ENCODE measurements at places on chromosomes 12 and 14.

GRCh38 chr14:76088771-76089571 lies 62.8 kb upstream of the GPATCH2L start:
- DNase-seq, result no peak

- DNase-seq, result no peak
Measured at GRCh38 chr12:22415342-22416309, 81.1 kb upstream of the ST8SIA1 start.

DNA sequence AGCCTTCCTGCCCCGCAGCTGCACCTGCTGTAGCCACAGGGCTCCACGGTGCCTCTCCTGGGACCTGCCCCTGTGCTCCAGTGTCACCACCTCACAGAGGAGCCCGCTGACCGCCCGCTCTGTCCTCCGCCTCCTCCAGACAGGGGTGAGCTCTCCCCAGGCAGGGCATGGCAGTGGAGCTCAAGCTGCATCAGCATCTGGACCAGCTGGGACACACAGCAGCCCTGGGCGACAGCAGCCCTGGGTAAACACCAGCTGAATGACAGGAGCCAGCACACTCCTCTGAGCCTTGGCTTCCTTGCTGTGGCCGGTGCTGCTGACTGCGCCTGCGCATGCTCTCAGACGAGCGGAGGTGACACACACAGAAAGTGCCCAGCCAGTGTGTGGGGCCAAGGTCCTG lies 22.0 kb downstream of the CHGA start:
- DNase-seq, result no peak

GRCh38 chr14:70208380-70208779 lies 19.6 kb upstream of the SLC8A3 start:
- no peak for DNase-seq

- DNase-seq, result no peak
Measured at GRCh38 chr12:100267603-100268281, 765 bp downstream of the SCYL2 start.

GRCh38 chr12:4169531-4169930 lies 104.0 kb upstream of the CCND2 start:
- DNase-seq, result no peak

- DNase-seq, result no peak
Measured at GRCh38 chr14:45261209-45261608, 8.2 kb upstream of the MIS18BP1 start.

- peak; percentile 2 for DNase-seq
Measured at GRCh38 chr12:3077572-3078081, 448 bp downstream of the TSPAN9 start.

GRCh38 chr12:83414981-83415380 lies 728.3 kb downstream of the TMTC2 start:
- no peak for DNase-seq

- no peak for DNase-seq
Measured at GRCh38 chr14:34582117-34582680, 42.7 kb upstream of the EAPP start.

GRCh38 chr12:1728824-1729223 lies 38.0 kb downstream of the ADIPOR2 start:
- DNase-seq, result no peak

GRCh38 chr14:78445275-78445674 lies 275.1 kb downstream of the NRXN3 start:
- DNase-seq, result no peak

DNA sequence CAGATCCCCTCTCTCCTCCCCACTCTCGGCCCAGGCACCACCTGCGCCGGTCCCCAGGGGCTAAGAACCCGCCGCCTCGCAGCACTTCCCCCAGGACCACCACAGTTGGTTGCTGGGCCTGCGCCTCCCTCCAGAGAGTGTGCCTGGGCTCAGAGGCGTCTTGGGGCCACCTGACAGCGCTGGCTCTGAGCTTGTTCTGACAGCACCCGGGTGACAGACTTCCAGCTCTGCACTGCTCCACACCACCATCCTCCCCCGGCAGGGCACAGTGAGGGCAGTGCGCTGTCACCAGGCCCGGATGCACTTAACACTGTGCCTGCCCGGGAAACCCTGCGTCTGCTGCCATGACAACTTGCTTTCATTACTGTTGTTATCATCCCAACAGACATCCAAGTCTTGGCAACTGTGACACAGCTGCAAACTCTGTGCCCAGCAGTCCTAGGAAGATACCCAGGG lies 6.6 kb downstream of the BRF1 start:
- DNase-seq, result no peak

Measured in stimulated activated CD4-positive, alpha-beta T cell treated with anti-CD3 and anti-CD28 coated beads, Interleukin-1b, Interleukin-23, amount 100 ng/mL, for 1 hour (primary cell).